ENCODE measurements at places on chromosomes 7 and 10.

GRCh38 chr7:111540199-111540815 lies 22.0 kb downstream of the IMMP2L start:
- no peak for DNase-seq

DNA sequence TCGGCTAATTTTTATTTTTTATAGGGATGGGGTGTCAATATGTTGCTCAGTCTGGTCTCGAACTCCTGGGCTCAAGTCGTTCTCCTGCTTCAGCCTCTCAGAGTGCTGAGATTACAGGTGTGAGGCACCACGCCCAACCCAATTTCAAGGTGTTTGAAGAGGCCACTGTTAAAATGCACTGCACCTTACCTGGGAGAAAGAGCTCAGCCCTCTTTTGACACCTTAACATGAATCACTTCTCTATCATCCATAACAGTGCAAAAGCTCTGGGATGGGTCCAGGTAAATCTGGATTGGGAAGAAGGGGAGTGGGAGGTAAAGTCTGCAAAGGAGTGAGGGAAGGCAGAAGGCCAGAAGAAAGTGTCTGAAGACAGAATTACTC lies 557 bp upstream of the ZNF282 start:
- no peak for DNase-seq

- DNase-seq: no peak
Observed at GRCh38 chr10:36506261-36506660, 619.1 kb upstream of the ANKRD30A start.

DNA sequence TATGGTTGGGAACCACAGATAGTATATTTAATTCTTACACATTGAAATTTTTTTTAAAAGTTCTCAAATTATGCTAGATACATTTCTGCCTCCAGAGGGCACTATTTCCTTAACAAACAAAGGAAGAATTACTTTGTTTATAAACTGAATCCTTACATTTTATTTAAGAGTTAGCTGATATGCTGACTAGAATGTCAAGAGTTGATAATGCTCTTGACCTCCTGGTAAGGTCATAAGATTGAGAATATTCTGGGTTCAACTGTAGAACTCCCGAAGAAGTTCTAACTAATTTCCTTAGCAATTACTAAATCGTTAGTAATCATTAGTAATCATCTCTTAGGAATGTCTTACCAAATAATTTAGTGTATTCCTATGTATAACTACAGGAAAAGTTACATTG lies 95.3 kb upstream of the CYP26C1 start:
- peak; percentile 57 for DNase-seq

GRCh38 chr7:4024133-4024532 lies 658.0 kb upstream of the FOXK1 start:
- no peak for DNase-seq

GRCh38 chr7:148037044-148037443 lies 553.5 kb upstream of the C7orf33 start:
- no peak for DNase-seq

DNA sequence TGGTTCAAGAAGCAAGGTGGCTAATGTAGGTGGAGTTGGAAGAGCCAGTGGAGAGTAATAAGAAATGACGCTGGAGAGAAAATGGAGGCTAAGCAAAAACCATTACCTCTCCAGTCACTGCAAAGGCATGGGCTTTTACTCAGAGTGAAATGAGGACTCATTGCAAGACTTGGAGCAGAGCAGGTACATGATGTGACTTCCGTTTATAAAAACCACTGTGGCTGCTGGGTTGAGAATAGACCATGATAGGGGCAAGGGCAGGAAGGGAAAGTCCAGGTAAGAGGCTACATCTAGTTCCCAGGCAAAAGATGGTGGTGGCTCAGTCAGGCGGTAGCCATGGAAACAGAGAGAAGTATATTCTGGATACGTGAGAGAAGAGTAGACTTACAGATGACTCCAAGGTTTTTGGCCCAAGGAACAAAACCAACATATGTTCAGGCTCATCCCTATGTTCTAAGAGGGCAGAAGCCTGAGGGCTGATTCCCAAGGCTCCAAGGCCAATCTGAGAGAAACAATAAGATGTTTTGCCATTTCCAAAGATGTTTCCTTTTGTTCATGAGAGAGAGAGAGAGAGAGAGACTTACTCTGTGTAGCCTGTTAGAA lies 21.5 kb upstream of the PDE1C start:
- peak; percentile 62 for DNase-seq

DNA sequence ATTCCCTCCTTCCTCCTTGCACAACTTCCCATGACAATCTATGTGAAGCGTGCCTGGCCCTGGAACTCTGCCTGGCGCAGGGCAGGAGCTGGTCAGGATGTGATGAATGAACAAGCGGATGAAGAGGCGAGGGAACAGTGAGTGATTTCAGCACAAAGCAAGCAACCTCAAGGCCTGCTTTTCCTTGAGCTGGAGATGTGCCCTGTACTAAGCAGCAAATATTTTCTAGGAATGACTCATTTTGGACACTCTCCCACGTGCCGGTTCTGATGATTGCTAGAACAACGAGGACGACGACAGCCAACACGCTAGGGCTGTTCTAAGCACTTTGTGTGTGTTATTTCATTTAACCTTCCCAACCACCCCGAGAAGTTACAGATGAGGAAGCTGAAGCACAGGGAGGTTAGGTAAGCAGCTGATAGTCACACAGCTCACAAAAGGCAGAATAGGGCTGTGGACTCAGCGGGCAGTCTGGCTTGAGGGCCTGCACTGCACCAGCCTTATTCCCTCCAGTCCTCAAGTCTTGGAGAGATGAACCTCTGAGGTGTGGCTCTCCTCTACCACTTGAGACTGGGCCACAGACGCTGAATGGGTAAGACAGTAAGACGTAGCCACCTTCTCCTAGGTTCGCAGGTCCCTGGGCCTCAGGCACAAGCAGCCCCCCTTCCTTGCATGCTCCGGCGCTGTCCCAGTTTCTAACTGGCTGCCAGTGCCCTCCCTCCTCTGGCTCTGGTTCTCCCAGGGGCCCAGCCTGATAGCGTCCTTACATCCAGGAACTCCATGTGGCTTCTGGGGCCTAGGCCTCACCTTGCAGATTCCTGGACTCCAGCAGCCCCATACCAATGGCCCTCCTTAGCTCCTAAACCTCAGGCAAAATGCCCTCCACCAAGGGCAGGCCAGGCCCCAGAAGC lies 59.0 kb downstream of the YKT6 start:
- peak; percentile 99 for DNase-seq

DNA sequence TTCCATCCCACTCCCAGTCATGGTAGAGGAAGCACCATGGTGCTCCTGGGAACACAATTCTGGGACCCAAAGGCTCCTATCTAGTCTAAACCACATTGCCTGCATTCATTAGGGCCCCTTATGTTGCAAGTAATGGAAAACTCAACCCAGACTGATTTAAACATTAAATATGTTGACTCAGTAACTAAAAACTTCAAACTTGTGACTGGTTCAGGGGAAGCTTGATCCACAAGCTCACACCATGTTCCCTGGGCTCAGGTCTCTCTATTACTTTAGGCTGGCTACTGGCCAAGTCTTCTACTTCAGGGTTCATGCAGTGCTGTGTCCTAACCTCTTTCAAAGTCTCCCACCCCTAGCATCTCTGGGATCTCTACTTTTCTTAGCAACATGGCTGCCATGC lies 13.1 kb downstream of the WNT16 start:
- DNase-seq: peak; percentile 17

DNA sequence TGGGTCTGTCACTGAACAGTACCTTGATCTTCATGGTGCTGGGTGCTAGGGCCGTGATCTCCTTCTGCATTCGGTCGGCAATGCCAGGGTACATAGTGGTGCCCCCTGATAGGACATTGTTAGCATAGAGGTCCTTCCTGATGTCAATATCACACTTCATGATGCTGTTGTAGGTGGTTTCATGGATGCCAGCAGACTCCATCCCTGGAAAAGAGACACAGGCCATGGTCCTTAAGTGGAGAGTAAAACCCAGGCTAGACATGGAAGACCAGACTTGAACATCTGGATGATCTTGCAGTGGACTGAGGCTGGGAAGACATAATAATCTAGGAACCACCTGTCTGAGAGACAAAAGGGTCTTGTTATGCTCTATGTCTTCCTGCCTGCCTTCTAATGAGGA lies 14.5 kb downstream of the ACTA2 start:
- DNase-seq: no peak

DNA sequence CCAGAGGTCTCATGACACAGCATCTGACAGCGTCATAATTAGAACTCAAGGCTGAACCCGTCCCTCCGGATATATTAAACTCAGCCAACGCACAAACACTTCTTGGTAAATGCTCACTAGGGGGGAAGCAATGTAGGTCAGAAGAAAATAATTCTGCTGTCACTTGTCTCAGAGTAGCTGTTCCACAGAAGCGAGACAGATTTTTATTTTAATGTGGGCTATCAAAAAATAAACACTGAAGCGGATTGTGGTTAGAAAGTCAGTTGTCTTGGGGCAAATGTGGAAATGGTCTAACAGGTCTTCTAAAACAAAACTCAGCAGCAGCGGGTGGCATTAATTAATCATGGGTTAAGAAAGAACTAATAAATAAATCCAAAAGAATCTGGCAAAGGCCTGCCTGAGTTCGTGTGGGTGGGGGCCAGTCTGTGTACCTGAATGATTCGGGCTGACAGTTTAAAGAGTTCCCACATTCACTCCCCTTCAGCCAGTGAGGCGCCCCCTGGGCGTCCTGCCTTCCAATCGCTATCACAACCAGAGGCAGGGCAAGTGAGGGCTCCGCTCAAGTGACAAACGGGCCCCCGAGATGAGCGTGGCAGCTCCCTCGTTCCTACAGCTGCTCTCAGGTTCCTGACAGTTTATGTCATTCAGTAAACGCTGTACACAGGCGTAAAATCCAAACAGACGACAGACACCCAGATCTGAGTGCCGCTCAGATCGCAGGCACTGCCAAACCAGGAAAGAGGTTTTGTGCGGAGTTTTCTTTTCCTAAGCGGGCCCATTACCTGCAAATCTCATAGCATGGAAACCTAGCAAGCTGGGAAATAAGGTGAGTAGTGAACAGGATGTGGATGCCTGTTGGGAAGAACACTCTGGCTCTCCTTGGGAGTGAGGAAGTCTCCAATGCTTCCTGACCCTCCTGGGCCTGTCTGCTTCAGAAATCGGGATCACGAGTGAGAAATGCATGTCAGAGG lies 52.9 kb downstream of the NRAP start:
- no peak for DNase-seq

- DNase-seq: no peak
Observed at GRCh38 chr10:77010430-77010829, 627.2 kb downstream of the KCNMA1 start.

GRCh38 chr10:69172241-69172982 lies 7.6 kb upstream of the SUPV3L1 start:
- peak; percentile 74 for DNase-seq

DNA sequence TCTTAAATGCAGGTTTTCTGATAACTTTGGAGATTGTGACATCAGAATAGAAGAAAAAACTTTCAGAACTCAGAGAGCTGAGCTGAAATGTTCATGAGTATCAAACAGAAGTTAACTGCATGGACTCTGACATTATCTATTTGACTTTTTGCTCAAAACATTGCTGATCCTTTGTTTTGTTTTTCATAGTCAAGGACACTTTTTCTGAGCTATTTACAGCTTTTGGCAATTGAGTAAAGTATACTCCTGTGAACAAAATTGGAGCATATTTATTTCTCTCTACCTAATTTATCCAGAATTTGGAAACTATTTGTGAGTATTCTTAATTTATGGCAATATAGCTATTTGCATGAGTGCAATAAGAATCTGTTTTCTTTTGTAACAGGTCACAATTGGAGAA lies 11.1 kb downstream of the KCP start:
- DNase-seq: no peak

GRCh38 chr7:30116771-30117170 lies 18.0 kb upstream of the MTURN start:
- DNase-seq: peak; percentile 85

GRCh38 chr7:27603813-27604212 lies 58.9 kb downstream of the HIBADH start:
- no peak for DNase-seq

- DNase-seq: no peak
Observed at GRCh38 chr10:76354212-76354738, 922.9 kb downstream of the LRMDA start.

DNA sequence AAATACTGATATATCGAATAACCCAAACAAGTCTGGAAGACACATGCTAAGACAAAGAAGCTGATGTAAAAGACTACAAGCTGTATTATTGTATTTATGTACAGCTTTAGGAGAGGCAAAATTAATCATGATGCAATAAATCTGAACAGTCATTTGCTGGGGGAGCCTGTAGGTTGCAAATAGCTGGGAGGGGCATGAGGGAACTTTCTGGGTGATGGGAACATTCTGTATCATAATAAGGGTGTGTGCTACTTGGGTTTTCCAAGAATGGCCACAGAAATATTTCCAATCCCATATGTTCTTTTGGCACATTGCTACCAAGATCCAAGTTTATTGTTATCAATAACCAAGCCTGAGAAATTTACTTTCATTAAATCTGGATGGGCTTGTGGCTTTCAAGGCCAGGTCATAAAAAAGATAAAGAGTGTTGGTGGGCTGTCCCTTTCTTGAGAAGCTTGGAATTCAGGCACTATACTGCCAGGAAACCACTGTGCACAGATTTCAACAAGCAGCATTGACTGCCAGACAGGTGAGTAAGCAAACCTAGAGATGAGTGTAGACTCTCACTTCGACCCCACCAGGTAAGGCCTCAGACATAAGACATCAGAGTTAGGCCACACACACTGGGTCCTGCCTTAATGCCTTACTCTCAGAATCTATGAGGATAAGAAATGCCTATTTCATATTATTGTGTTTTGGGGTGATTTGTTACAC lies 629.7 kb upstream of the FZD8 start:
- no peak for DNase-seq

GRCh38 chr10:3693022-3693697 lies 91.8 kb downstream of the KLF6 start:
- no peak for DNase-seq

- DNase-seq: no peak
Observed at GRCh38 chr10:18880530-18880929, 168.1 kb upstream of the MALRD1 start.

GRCh38 chr7:5425507-5426225 lies 2.0 kb upstream of the TNRC18 start:
- DNase-seq: peak; percentile 88
